Stimulated activated CD4-positive, alpha-beta T cell treated with anti-CD3 and anti-CD28 coated beads, Interleukin-4, amount 100 ng/mL, for 48 hours (primary cell): ENCODE measurements at places on chromosomes 13 and 19.

- no peak for DNase-seq
These were observed 17.3 kb downstream of the ZFR2 start for GRCh38 chr19:3851254-3852176.

GRCh38 chr19:35718345-35719041, 690 bp downstream of the KMT2B start:
- no peak for DNase-seq

DNA sequence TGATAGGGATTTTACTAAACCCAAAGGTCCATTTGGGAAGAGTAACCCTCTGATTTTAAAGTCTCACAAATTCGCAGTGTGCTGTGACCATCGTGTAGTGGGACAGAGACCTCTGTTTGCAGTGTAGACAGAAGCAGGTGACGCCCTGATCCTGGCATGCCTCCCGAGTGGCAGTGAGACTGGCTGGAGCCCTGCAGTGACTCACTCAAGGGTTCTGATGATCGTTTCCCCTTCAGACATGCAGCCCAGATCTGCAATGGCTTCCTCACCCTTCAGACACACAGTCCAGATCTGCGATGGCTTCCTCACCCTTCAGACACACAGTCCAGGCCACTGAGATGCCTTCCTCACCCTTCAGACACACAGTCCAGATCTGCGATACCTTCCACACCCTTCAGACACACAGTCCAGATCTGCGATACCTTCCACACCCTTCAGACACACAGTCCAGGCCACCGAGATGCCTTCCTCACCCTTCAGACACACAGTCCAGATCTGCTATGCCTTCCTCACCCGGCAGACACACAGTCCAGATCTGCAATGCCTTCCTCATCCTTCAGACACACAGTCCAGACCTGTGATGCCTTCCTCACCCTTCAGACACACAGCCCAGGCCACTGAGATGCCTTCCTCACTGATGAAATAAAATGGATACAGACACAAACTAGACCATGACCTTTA, 125.2 kb downstream of the ATP11A start:
- DNase-seq: no peak

- no peak for DNase-seq
These were observed 462.7 kb downstream of the GPC6 start for GRCh38 chr13:93689333-93689732.

DNA sequence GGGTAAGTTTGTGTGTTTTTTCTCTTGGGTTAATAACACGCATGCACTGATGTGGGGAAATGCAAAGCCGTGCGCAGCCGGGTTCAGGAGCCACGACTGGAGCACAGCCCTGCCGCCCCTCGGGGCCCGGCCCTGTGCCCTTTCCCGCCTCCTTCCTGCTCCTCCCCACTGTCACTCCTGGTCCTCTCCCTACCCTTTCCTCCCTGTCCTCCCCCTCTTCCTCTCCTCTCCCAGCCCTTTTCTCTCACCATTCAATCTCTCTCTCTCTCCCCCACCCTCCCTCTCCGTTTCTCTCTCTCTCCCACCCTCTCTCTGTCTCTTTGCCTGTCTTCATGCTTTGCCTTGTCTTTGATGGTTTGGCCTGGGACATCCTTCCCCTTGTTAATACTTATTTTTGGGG, 27.2 kb downstream of the PLEKHJ1 start:
- DNase-seq: no peak

DNA sequence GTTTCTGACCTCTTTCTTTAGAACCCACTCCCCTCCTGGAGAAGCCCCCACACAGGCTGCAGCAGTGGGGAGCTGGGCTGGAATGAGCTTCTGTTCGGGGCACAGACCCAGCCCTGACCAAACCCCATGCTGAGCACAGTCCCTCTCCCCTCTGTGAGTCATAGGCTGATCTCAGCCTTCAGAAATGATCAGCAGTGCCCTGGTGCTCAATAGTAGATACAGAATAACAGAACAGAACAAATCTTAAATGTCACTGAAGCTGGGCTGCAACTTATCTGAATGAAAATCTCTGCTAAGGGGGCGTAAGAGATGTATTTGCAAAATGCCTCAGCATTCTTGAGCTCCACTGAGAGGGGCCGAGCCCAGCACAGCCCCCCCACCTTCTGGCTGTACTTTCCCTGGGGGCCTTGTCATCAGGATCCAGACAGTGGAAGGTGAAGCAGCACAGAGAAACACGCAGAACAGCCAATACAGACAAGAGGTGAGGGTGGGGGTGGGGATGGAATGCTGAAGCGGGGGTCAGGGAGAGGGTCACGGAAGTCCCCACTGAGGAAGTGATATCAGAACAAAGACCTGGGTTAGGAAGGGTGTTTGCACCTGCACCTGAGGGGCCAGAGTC, 9.9 kb downstream of the ZNF665 start:
- DNase-seq: no peak

DNA sequence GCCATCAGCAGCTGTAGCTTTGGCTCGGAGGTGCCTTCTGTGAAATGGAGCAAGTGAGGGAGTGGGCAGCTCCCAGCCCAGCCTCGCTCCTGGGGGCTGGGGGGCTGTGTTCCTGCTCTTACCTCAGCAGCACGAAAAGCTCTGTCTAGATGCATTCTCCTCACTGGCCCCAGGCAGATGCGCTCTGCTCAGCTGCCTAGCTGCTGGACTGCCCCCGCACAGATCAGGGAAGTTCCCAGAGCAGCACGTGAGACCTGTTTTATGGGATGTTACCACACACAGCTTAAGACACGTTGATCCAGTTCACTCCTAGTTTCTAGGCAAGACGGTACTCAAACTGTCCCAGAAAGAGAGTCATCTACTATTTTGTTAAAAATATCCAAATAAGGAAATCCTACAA, 13.6 kb downstream of the LCP1 start:
- DNase-seq: no peak

- DNase-seq: no peak
These were observed 35.6 kb downstream of the ATP11A start for GRCh38 chr13:112725346-112726015.

GRCh38 chr19:38049105-38049649, 142.2 kb downstream of the SIPA1L3 start:
- DNase-seq: peak; percentile 32
